Inflammatory macrophage treated with lipopolysaccharide for 4 hours (primary cell): ENCODE measurements at places on chromosomes 7 and 10.

GRCh38 chr7:158014976-158015375 is 572.6 kb downstream of the PTPRN2 start:
- no peak for DNase-seq

DNA sequence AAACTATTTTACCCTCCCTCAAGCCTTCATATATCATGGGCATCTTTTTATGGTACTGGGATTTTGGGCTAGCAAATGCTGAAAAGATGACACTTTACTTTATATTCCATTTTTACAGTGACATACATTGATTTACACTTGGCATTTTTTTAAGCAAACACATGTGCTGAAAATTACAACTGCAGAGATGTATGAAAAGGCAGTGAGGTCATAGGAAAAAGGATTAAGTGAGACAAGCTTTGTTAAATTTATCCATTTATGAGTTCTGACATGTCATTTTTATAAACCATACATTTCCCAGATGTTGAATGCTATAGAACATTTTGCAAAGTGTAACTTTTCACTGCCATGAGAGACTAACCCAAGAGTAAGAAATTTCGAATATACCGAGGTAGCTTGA is 68.8 kb upstream of the RSU1 start:
- DNase-seq, result no peak

- DNase-seq, result peak; percentile 25
These were observed 74.3 kb downstream of the LHPP start for GRCh38 chr10:124535731-124536495.

- no peak for DNase-seq
These were observed 178.2 kb upstream of the NRG3 start for GRCh38 chr10:81696609-81697388.

DNA sequence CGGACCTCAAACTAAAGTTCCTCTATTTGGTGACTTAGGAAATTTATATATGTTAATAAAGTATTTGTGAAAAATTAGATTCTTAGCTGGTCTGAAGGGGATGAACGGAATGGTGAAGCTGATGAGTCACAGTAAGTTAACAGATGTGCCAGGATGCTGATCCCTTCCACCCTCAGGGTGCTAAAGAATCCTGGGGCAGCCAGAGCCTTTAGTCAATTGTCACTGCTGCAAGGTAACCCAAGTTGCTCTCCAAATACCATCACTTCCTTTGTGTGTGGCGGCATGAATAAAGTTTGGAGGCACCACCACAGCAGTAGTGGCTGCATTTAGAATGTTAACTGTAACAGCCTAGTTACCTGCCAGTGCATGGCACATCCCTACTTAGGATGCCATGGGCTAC is 222.6 kb upstream of the PPP1R3A start:
- DNase-seq, result no peak

DNA sequence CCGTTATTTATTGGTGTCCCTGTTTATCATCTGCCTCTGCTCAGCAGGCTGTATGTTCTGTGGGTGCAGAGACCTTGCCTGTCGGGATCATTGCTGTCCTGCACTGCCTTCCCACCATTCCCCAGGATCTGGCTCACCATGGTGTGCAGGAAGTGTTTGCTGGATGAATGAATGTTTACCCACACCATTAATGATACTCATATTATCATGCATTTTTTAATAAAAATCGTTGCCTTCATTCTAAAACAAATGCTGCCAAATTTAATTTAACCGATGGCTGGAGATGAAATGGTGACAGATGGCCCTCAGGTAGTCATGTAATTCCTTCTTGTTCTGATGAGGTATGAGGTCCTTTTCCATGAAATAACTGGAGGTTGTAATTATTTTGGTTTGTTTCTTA is 22.5 kb downstream of the PLPP4 start:
- no peak for DNase-seq

GRCh38 chr7:106138776-106139175 is 26.7 kb upstream of the SYPL1 start:
- DNase-seq, result no peak

- peak; percentile 54 for DNase-seq
These were observed 3.1 kb downstream of the PALS2 start for GRCh38 chr7:24576171-24577025.

DNA sequence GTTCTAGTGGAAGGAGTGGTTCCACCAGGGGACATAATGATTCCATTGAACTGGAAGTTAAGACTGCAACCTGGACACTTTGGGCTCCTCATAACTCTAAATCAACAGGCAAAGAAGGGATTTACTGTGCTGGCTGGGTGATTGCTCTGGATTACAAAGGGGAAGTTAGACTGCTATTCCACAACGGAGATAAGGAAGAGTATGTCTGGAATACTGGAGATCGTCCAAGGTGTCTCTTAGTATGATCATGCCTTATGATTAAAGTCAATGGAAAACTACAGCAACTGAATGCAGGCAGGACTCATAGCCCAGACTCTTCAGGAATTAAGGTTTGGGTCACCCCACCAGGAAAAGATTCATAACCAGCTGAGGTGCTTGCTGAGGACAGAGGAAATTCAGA is 310.6 kb upstream of the MGMT start:
- DNase-seq, result no peak

DNA sequence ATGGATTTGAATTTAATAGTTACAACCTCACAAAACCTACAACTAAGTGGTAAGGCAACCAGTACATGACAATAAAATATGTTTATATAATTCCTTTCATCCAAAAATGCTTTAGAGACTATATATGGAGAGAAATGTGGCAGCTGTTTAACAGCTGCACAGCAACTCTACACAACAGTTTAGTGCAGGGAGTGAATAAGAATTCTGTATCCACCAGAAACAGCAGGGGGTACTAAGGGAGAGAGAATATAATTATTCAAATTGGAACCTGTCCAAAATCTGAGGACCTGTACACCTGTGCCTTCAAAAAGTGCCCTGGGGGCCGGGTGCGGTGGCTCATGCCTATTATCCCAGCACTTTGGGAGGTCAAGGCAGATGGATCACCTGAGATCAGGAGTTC is 49.6 kb downstream of the POLL start:
- no peak for DNase-seq
